ENCODE measurements at places on chromosomes 7 and 10.

DNA sequence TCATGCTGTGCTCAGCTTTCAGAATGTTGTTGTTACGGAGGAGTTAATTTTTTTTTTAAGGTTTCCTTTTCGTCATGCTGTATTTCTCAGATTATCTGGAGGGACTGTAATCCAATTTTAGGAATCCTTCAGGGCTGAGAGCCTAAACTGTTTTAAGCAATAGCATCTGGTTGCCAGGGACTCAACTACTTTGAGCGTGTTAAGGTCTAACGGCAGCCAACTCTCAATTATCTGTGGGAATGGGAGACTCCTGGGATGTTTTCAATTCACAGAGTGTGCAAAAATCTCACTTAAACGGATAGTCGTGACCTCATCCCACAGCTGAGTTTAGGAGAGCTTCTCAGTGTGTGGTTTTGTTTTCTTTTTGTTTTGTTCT lies 291.7 kb downstream of the AUTS2 start:
- DNase-seq = no peak

- no peak for DNase-seq
Observed at GRCh38 chr7:82685214-82685613, 241.6 kb upstream of the CACNA2D1 start.

GRCh38 chr10:72133517-72133916 lies 45.2 kb upstream of the SPOCK2 start:
- DNase-seq = no peak

DNA sequence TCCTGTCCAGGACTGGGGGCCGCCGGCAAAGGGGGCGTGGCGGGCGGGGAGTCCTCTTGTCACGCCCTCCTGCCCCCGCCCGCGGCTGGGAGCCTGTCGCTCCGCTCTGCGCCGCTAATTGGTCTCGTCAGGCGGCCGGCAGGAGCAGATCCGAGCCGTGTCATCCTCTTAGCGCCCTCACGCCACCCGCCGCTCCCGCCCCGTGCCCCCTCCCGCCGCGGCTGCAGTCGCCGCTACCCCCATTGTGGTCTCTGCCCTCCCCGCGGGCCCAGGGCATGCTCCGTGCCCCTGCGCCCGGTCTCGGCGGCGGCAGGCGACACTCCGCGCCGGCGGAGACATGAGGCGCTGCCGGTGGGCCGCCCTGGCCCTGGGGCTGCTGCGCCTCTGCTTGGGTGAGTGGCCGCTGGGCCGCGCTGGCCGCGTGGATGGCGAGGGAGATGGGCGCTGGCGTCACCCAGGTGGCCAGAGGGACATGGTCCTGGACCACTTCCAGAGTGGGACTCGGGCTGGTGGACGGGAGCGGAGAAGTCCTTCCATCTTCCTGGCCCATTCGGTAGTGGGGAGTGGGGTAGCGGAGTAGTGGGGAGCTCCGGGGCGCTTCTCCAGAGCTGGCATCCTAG lies at the start of gene CDHR1:
CDHR1 (plus strand) TSS at position 114 of the 620 bp plus-strand sequence; CDS start at position 338, 224 bp downstream.
- no peak for DNase-seq

DNA sequence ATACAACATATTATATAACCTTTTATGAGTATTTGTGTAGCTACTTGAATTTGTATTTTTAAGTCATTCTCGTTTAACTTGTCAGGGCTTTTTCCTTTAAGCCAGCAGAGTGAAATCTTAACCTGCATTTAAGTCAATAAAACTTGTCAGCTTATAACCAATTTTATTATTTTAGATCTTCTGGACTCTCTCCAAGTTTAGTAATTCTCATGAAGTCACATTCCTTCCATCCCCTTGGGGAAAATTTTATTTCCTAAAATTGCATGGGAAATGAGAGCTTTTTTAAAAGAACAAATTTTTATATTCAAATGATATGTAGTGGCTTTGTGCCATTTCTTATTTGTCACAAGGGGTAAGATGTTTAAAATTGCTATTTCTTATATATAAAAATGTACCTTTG lies 74.0 kb downstream of the SEPTIN7 start:
- DNase-seq = no peak

DNA sequence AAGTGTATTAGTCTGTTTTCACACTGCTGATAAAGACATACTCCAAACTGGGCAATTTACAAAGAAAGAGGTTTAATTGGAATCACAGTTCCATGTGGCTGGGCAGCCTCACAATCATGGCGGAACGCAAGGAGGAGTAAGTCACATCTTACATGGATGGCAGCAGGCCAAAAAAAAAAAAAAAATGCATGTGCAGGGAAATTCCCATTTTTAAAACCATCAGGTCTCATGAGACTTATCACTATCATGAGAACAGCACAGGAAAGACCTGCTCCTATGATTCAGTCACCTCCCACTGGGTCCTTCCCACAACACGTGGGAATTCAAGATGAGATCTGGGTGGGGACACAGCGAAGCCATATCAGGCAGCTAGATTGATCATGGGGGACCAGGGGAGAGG lies 136.8 kb downstream of the EXOC4 start:
- DNase-seq = no peak

- no peak for DNase-seq
Observed at GRCh38 chr10:101832325-101832771, 11.3 kb downstream of the KCNIP2 start.

GRCh38 chr10:77634939-77635338 lies 2.7 kb downstream of the KCNMA1 start:
- no peak for DNase-seq

DNA sequence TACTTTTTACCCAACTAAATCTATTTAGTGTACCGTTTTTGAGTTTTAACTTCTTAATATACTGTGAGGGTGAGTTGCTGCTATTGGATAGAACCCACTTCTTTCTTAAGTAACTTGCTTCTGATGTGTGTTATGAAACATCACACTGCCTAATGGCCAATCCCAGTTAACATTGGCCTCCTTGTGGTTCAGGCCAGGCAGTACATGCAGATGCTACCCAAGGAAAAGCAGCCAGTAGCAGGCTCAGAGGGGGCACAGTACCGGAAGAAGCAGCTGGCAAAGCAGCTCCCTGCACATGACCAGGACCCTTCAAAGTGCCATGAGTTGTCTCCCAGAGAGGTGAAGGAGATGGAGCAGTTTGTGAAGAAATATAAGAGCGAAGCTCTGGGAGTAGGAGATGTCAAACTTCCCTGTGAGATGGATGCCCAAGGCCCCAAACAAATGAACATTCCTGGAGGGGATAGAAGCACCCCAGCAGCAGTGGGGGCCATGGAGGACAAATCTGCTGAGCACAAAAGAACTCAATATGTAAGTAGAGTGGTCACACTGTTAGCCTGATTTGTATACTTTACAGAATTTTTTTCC lies 39.7 kb downstream of the TES start:
- no peak for DNase-seq

DNA sequence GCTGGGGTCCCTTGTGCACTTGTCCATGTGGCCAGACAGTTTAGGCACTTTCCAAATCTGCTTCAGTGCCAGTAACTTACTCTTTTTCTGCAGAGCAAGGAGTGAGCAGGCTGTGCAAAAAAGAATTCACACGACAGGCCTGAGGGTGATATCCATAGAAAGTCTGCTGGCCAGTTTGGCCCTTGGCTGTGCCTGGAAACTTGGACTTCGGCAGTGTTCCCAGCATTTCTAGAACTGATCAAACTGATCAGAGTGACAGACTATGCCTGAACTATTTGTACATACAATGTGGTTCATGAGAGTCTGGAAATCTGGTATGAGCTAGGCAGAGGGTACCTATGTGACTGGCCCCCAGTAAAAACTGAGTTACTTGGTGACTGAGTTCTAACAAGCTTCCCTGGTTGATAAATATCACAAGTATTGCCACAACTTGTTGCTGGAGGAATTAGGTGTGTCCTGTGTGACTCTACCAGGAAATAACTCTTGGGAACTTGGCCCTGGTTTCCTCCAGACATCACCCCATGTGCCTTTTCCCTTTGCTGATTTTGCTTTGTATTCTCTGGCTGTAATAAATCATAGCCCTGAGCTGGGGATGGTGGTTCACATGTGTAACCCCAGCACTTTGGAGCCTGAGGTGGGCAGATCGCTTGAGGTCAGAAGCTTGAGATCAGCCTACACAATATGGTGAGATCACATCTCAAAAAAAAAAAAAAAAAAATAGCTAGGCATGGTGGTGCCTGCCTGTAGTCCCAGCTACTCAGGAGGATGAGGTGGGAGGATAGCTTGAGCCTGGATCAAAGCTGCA lies 3.3 kb upstream of the DENND10 start:
- no peak for DNase-seq

GRCh38 chr7:27367933-27368549 lies 125.4 kb downstream of the EVX1 start:
- no peak for DNase-seq

GRCh38 chr10:87862679-87863052 lies 667 bp downstream of the KLLN start:
- DNase-seq = no peak

DNA sequence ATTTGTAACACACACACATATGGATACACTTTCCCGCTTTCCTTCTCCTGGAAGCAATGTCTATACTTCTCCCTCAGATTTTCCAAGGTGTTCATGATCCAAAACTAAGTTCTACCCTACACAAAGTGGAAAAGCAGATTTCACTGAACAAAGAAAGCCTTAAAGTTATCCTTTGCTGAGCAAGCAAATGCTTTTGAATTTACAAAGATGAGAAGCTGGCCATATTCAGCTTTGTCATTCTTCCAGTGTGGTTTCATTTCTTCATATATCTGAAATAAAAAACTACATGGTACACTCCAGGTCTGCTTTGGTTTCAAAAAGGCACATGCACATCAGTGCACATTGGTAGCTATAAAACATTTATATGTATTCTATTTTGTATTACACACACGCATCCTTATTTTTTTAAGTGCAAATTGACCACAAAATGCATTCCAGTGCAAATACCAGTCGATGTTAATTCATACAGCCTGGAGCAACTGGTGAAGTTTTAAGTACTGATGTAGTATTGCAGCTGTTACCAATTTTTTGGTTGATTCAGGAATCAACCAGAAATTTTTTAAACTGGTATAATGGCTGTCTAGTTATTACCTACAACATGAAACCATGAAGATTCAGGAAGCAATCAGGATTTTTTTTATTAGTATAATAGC lies 65.5 kb upstream of the SRPK2 start:
- DNase-seq = peak; percentile 89

DNA sequence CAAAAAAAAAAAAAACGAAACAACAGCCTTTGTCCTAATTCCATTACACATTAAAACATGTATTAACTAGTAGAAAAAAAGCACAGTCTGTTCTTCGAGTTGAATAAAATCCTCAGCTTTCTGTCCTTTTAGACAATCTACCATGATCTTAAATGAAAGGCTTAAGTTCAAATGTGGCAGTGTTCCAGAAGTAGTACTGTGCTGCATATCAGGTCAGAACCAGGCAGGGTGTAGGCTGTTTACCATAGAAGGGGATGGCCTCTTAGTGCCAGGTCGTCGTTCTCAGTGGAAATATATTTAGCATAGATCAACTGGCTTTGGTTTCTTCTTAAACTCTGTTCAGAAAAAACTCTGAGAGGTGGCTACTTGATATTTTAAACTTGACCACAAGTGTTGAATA lies 612.0 kb downstream of the CNTNAP2 start:
- DNase-seq = no peak

- no peak for DNase-seq
Observed at GRCh38 chr7:156840134-156840533, 52.8 kb downstream of the LMBR1 start.

DNA sequence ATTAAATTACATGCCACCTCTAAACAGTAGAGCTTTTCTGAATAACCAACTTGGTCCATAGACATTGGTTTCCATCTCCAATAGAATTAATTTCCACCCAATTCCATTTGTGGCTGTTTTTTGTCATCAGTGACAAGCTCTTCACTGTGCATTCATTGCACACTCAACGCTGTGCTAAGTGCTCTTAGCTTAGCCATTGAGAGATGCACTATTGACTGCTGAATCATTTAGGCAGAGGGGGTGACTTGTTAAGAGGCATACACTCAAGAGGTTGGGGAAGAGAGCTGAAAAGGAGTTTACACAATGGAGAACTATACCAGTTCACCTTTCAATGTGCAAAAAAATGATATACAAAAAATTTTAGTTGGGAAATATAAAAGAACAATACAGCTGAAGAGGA lies 31.9 kb upstream of the CBLL1 start:
- no peak for DNase-seq

- DNase-seq = no peak
Observed at GRCh38 chr10:72353965-72354355, 759 bp downstream of the DNAJB12 start.

GRCh38 chr10:49562893-49563292 lies 24.0 kb upstream of the ERCC6 start:
- DNase-seq = no peak

DNA sequence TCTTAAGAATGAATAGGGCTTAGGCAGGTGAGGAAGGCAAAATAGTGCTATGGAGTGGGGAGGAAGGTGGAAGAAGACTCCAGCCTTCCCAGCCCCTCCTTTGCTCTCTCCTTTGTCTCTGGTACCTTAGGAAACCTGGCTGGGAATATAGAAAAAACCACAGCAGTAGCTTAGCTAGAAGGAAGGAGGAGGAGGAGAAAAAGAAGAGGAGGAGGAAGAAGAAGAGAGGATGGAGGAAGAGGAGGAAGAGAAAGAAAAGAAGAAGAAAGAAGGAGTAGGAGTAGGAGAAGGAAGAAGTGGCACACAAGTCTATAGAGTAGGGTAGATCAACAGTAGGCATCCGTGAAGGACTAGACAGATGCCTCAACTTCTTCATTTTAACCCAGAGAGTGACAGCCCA lies 36.5 kb upstream of the FAM180A start:
- no peak for DNase-seq

DNA sequence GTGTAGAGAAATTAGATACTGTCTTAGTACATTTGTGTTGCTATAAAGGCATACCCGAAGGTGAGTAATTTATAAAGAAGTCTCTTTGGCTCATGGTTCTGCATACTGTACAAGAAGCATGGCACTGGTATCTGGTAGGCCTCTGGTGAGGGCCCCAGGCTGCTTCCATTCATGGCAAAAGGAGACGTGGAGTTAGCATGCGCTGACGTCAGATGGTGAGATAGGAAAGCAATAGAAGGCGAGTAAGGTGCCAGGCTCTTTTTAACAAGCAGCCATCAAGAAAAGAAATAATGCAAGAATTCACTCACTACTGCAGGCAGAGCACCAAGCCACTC lies 38.1 kb downstream of the AKR1C8 start:
- DNase-seq = no peak

DNA sequence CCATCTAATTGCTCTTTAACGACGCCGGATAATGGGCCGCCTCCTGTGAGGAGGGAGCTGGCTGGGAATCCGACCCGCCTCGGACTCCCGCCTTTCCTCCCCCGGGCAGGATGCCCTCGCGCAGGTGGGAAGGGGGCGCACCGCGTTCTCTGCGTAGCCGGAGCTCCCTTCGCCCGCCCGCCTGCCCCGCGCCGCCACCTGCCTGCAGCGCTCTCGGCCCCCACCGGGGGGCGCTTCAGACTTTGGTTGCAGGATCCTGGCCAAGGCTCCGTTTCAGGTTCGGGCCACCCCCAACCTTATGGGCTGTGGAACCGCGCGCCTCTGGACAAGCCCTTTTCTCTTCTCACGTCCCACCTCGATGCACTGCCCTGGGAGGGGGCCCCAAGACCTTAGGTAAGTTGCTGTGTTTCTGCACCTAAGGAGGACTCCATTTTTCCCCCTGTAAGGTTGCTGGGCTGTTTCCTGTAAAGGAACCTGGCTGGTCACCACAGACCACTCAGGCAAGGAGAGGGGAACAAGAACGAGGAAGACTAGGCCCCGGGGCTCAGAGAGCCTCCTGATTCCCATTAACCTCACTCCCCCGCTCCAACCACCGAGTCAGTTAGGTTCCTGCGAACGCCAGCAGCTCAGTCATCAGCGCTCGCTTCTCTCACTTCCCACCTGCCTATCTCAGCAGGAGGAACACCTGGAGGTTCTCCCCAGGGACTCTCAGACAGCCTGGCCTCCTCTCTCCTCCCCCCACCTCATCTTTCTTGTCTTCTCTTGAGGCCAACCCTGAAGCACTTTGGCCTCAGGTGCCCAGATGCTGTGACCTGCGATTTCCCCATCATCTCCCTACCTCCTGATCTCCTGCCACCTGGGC lies 11.3 kb upstream of the KAZALD1 start:
- DNase-seq = no peak
